ENCODE measurements at places on chromosomes 7 and 10.

DNA sequence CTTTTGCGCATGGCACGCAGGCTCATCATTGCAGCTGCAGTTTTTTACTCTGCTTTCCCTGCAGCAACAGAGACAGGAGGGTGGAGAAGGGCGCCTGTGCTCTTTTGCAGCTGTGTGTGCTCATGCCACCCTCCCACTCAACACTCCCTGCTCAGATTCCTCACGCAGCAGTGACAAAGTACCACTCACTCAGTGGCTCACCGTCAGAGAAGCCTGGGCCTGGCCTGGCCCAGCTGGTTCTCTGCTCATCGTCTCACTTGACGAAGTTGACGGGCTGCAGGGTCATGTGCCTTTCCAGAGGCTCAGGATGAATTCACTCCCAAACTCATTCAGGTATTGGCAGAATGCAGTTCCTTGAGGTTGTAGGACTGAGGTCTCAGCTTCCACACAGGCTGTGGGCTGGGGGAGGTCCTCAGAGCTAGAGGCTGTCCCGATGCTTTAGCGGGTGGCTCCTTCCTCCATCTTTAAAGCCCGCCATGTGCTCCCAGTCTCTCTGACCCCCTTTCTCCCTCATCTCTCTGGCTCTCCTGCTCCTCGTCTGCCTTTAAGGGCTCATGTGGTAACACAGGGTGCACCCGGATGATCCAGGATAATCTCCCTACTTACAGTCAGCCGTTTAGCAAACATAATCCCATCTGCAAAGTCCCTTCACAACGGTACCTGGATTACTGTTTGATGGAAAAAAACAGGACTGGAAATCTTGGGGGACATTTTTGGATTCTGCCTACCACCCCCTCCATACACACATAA, 25.8 kb downstream of the PTPRE start:
- DNase-seq, result peak; percentile 55

DNA sequence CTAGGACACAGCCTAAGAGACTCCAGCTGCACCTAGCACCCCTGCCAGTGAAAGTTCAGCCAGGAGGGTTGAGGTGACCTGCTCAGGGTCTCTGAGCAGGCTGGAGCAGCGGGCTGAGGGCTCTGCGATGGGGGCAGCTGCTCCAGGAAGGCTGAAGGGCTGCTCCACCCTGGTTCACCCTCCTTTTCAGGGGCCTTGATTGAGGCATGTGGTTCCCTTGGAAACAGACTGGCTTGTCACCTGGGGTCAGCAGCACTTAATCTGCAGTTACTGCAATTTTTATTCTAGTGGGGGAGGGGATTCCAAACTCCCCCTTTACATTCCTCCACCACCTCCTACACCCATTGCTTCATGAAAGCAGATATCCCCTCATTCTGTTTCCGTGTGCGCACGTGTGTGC, 85.3 kb upstream of the UNC5B start:
- no peak for DNase-seq

GRCh38 chr7:99730238-99730810, 4.7 kb downstream of the CYP3A7 start:
- no peak for DNase-seq

DNA sequence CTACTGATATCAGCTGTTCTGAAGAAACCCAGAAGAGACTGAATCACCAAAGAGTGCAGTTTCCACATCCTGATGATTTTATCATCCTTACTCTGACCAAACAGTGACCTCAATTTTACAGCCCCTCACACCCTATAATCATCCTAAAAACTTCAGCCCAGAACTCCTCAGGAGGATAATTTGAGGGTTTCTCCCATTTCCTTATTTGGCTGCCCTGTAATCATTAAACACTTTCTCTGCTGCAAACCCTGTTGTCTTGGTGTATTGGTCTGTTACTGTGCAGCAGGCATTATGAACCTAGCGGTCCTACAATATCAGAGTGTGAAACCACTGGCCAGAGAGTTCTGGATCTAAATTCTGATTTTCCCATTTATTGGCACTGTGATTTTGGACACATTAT, 141.7 kb downstream of the PCLO start:
- DNase-seq, result no peak

- no peak for DNase-seq
Measured at GRCh38 chr7:151490456-151491105, 29.1 kb downstream of the RHEB start.

GRCh38 chr7:134552105-134552504, 3.2 kb downstream of the AKR1B15 start:
- DNase-seq, result peak; percentile 42

GRCh38 chr7:52504561-52504960, 530.9 kb upstream of the POM121L12 start:
- DNase-seq, result no peak
